ENCODE measurements at places on chromosomes 12 and 14. TPM values are rescaled to one million over a fixed set of nuclear protein-coding genes. Genes with fewer than 3 reads are reported as not detected.
A peak's percentile ranks its signal among the peaks of the same experiment; 100 is the strongest.

- H3K27ac ChIP-seq, result no peak overlapping the region
- no peak overlapping the region for H3K4me3 ChIP-seq
- no peaks in the 10 kb centered on the region for H3K36me3 ChIP-seq
- DNase-seq, result no peak
Observed at GRCh38 chr12:101713059-101713682, 15.7 kb downstream of the CHPT1 start.

- no peak for DNase-seq
- H3K4me1 ChIP-seq, result peaks cover 7% of the 10 kb centered on the region
- H3K4me3 ChIP-seq, result no peak overlapping the region
- H3K27ac ChIP-seq, result no peak overlapping the region
- no peaks in the 10 kb centered on the region for H3K36me3 ChIP-seq
- no peaks in the 10 kb centered on the region for H3K27me3 ChIP-seq
Observed at GRCh38 chr14:55333711-55334485, 62.7 kb downstream of the FBXO34 start.

DNA sequence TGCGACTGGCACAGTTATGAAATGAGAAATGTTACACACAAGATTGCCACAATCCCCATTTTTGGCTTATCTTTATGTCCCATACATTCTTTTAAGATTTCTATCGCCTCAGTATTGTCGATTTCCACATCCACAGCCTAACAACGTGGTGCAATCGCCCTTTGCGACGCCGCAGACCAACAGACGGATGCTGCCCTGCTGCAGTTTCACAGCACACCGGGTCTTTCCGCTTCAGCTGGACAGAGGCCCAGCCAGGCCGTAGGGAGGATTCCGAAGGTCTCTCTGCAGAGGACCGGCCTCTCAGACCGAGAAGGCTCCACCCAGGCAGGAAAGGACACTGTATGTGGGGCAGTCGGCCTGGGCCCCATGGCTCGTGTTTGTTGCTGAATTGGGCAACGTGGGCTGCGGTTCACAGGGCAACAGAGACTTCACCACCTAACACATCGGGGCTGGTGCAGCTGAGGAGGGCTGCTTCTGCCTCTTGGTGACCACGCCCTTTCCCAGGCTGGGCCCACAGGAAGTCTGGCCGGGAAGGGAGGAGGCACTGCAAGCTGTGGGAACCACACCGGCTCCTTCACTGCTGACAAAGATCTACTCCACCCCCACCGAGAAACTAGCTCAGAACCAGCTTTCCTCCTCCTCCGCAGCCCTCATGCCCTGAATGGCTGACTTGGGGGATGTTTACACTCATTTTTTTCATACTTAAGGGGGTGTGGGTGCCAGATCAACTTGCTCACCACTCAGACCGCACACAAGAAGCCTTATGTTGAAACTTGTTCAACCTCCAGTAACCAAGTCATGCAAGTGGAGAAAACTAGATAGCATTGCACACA lies 32.9 kb upstream of the MDM1 start:
- DNase-seq, result peak; percentile 94
- no peaks in the 10 kb centered on the region for H3K4me1 ChIP-seq
- peak overlapping the region; percentile 9 for H3K4me3 ChIP-seq
- H3K36me3 ChIP-seq, result no peaks in the 10 kb centered on the region
- no peaks in the 10 kb centered on the region for H3K27me3 ChIP-seq

DNA sequence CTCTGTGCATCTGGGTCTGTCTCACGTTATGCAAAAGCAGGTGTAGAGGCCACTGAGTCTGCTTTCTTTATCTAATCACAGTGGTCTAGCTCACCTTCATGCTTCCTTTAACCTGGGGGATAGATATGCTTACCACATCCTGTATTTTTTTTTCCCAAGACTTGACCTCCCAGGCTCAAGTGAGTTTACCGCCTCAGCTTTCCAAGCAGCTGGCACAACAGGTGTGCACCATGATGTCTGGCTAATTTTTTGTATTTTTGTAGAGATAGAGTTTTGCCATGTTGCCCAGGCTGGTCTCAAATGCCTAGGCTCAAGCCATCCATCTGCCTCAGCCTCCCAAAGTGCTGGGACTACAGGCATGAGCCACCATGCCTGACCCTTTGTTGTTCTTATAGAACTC lies 236.0 kb downstream of the ATP23 start:
- no peak overlapping the region for H3K27ac ChIP-seq
- no peaks in the 10 kb centered on the region for H3K36me3 ChIP-seq
- no peaks in the 10 kb centered on the region for H3K27me3 ChIP-seq
- no peaks in the 10 kb centered on the region for H3K4me1 ChIP-seq

- peaks cover 1% of the 10 kb centered on the region for H3K4me1 ChIP-seq
- H3K4me3 ChIP-seq, result no peak overlapping the region
- no peaks in the 10 kb centered on the region for H3K36me3 ChIP-seq
- DNase-seq, result no peak
Observed at GRCh38 chr12:79402606-79403005, 288.2 kb downstream of the PAWR start.

- H3K27ac ChIP-seq, result no peak overlapping the region
- no peaks in the 10 kb centered on the region for H3K27me3 ChIP-seq
Observed at GRCh38 chr12:20415028-20415427, 46.7 kb downstream of the PDE3A start.

GRCh38 chr12:108226866-108227265 lies 97.8 kb downstream of the WSCD2 start:
- no peaks in the 10 kb centered on the region for H3K27me3 ChIP-seq
- no peaks in the 10 kb centered on the region for H3K4me1 ChIP-seq

TDRD9 gene
- 2.7 TPM for total RNA-seq

TAS2R19 gene
- 5.9 TPM for total RNA-seq
